ENCODE measurements at places on chromosomes 2 and 18.

- no peak for DNase-seq
Observed at GRCh38 chr2:15830937-15831549, 109.3 kb upstream of the MYCN start.

DNA sequence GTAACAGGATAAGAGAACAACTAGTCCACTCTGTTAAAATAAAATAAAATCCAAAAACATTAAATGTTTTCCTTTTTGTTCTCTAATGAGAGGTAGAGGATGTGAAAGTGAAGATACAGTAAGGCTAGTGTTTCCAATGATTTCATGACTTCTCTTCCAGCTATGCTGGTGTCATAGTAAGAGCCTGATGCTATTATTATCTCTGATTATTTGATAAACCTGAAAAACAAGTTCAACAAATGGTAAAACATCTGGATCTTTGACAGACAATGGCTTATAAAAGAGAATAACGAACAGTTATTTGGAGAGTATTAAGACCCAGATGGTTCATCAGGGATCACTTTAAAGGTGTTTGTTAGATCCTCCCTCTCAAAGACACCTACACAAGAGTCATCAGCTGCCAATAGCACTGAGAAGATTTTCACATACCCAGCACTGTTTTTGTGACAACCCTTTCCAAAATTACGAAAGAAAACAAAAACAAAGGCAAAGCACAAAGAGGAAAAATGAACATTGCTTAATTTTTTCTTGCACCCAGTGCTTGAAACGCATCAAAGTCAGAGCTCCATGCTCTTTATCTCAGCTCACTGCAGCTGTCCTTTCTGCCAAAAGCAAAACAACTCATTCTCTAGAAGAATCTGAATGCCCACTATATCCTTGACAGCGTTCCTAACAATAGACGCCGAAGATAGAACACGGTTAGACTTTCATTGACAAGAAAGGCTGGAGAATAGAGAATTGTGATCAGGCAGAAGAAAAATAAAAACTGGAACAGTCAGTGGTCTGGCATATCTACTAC lies 168.6 kb downstream of the SLC8A1 start:
- no peak for DNase-seq

DNA sequence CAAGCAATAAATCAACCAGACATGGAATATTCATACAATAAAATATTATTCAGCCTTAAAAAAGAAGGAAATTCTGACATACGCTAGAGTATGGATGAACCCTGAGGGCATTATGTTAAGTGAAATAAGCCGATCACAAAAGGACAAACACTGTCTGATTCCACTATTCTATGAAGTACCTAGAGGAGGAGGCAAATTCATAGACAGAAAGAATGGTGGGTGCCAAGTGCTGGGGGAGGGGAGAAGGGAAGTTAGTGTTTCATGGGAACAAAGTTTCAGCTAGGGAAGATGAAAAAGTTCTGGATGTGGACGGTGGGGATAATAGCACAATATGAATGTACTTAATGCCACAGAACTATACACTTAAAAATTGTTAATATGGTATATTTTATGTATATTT lies 19.8 kb downstream of the SMAD7 start:
- no peak for DNase-seq

GRCh38 chr2:152701198-152701597 lies 16.1 kb downstream of the PRPF40A start:
- DNase-seq = no peak

DNA sequence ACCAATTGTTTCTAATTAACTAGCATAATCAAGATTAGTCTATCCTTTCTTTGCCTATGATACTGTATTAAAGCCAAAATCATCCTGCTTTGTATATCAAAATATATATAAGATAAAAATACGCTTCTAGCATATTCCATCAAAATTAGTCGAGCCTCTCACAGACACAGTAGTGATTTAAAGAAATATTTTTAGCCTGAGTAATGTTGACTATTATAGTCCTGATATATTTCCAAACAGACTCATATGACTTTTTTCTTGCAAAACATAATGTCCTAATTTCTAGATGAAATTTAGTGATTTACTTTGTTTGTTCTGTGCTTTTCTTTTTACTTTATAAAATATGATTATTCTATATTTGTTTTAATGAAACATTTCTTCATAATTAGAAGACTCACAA lies 30.9 kb downstream of the FAP start:
- DNase-seq = no peak

- no peak for DNase-seq
Observed at GRCh38 chr2:155842103-155842502, 490.4 kb downstream of the NR4A2 start.

GRCh38 chr2:194765723-194766122 lies 891.3 kb upstream of the SLC39A10 start:
- no peak for DNase-seq

- DNase-seq = no peak
Observed at GRCh38 chr18:6465281-6465680, 50.6 kb upstream of the L3MBTL4 start.

DNA sequence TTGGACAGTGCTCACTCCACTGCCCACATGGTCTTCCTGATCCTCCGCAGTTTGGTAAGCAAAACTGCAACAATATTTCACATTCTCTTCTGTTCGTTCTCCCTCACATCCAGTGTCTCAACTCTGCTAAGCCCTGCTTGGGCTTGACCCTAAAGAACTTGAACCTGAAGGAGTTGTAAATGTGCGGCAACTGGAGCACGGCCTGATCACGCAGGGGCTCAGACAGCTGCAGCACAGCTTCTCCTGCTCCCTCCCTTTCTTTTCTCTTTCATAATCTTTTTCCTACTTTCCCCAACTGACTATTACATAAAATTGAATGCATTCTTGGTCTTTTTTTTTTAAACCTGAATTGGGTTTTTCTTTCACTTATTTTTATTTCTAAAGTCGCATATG lies 10.2 kb downstream of the CYRIA start:
- DNase-seq = no peak

- no peak for DNase-seq
Observed at GRCh38 chr2:143974262-143974661, 545.7 kb downstream of the ZEB2 start.

- DNase-seq = no peak
Observed at GRCh38 chr2:105840933-105841332, 96.2 kb downstream of the NCK2 start.
